T-helper 2 cell treated with Interferon-gamma antibody and Interleukin-4, amounts not matched to agents 5 μg/mL and 100 μg/mL, for 36 hours (primary cell): ENCODE measurements at places on chromosomes 1 and 21.

- no peak for DNase-seq
Measured at GRCh38 chr1:42340093-42340492, 5.1 kb upstream of the FOXJ3 start.

GRCh38 chr1:99465176-99465900 lies 180.6 kb upstream of the PALMD start:
- no peak for DNase-seq

GRCh38 chr1:235601104-235601503 lies 48.5 kb downstream of the GNG4 start:
- no peak for DNase-seq

GRCh38 chr1:160047111-160047991 lies 15.6 kb upstream of the PIGM start:
- no peak for DNase-seq

GRCh38 chr1:68198752-68199151 lies 33.6 kb downstream of the WLS start:
- no peak for DNase-seq

- DNase-seq, result peak; percentile 41
Measured at GRCh38 chr1:234602334-234603220, 7.4 kb downstream of the IRF2BP2 start.

DNA sequence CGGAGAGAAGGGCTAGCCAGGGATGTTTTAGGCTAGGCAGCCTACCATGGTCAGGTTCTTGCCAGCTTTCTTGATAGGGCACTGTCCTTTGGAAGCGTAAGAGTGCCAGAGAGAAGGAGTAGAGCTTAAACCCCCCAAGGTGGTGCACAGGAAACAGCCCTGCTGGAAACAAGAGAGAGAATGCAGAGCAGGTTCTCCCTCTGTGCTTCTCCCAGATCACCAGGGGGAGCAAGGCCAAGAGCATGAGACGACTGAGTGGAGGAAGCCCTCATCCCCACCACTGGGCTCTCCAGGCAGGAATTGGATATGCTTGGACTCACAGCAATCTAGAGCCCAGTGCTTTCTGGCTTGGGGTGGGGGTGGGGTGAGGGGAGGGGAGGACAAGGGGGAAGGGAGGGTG lies 49.8 kb downstream of the ATP2B4 start:
- no peak for DNase-seq

- DNase-seq, result no peak
Measured at GRCh38 chr1:55045430-55045829, 6.1 kb downstream of the PCSK9 start.

DNA sequence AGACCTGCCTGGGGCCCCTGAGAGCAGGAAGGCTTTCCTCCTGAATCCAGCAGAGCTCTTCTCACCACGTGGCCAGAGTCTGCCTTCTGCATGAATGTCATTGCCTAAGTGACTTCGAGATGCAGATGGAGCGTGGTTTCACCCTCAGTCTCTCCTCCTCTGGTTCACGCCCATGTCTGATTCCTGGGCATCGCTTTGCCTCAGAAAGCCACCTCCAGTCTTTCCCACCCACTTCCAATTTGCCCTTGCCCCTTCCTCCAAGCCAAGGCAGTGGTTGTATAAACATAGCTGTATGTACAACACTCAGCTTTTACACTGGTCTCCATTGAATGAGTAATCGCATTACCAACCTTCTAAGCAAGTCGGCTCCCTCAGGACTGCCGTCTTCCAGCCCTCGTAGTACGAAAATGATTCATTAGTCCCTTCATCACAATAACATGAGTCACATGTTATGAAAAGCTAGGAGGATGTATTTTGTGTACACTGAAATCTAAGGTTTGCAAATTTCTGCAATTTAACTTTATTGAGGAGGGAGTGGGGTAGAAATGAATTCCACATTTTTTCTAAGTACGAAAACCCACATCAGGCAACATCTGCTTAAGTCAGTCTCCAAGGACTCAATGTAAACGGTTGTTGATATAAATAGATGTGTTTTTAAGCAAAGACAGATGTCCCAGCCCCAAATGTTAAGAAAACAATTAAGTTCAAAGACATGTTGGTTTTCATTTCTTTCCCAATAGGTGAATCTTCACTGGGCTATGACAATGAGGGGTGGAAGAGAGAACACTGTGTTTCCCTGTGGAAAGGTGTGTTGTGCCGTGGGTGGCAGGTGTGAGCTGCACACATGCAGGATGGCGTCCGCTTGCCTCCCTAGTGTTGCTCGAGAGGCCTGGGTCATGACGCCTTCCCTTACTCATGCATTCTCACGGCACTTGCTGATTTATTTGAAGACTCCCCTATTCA lies 32.3 kb upstream of the ETS2 start:
- DNase-seq, result peak; percentile 57

DNA sequence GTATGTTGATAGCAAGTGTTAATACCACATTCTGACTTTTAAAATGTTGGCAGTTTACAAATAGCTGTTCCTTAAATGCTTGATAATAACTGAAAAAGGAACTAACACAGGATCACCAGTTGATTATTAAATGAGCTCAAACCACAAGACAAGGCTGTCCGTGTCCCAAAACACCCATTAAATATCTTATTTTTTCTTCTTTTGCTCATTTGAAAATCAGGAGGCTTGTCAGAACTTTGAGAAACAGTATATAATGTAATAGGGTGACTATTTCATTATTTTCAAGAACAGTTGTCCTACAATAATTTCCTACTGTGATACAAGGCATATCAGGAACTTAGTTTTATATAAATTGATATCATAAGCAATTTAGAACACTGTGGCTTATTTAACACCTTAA lies 2.7 kb downstream of the CDKN2C start:
- no peak for DNase-seq

DNA sequence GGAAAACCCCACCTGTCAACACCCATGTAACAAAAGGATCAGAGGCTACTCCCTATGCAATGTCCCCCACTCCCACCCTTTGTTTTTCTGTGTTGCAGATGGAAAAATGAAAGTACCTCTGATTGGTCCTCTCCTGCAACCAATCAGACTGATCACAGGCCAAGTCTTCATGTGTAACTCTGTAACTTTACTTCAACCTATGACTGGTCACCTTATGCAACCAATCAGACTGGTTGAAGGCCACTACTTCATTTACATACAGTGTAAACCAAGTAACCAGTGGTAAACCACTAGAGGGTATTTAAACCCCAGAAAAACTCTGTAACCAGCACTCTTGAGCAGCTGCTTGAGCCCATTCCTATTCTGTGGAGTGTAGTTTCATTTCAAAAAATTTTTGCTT lies 266.3 kb upstream of the OLFM3 start:
- DNase-seq, result no peak

DNA sequence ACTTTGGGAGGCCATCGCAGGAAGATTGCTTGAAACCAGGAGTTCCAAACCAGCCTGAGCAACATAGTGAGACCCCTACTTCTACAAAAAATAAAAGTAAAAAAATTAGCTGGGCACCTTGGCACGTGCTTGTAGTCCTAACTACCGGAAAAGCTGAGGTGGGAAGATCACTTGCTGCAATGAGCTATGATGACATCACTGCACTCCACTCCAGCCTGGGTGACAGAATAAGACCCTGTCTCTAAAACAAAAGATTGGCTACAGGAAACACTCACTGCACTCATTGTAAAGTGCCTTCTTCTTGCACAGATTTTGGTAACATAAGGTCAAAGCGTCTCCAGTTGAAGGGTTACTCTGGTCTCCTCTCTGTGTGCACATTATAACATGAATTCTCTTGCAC lies 305.7 kb downstream of the TM2D1 start:
- DNase-seq, result no peak

- no peak for DNase-seq
Measured at GRCh38 chr1:119279456-119280381, 88.9 kb upstream of the HAO2 start.

DNA sequence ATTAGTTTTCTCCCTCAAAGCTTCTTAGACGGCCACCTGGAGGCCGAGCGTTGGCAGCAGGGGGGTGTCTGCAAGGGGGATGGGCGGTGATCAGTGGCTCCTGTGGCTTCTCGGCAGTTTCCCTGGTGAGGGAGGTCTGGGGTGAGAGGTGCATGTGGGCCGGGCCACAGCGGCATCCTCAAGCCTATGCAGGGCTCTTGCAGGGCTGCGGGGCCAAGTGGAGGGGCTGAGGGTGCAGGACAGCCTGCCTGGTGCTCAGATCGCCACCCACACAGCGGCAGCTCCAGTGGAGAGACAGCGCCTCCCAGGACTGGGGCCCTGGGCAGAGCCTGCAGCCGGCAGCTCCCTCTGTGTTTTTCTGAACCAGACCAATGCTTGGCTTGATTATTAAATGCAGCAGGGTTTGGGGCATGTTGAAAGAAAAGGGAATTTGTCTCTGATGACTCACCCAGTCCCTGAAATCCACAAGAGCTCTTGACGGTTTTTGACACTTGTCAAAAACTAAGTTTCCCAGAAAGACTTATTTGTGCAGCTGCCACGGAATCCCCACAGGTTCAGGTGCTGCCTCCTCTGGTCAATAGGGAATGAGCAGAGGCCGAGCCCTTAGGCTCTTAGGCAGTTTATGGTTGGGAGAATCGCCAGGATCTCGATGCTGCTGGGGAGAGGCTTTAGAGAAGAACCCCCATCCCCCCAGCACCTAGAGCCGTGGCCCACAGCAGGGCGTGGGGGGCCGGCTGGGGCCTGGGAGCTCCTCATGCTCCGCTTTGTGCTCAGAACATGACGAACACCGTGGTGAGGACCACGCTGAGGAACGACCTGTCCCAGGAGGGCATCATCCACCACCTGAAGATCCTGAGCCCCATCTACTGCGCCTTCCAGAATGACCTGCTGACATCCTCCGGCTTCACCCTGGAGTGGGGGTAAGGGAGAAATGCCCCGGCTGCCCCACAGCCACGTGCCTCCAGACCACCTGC lies 54.7 kb downstream of the UMODL1 start:
- DNase-seq, result no peak

GRCh38 chr1:177411381-177411780 lies 240.6 kb downstream of the BRINP2 start:
- no peak for DNase-seq

DNA sequence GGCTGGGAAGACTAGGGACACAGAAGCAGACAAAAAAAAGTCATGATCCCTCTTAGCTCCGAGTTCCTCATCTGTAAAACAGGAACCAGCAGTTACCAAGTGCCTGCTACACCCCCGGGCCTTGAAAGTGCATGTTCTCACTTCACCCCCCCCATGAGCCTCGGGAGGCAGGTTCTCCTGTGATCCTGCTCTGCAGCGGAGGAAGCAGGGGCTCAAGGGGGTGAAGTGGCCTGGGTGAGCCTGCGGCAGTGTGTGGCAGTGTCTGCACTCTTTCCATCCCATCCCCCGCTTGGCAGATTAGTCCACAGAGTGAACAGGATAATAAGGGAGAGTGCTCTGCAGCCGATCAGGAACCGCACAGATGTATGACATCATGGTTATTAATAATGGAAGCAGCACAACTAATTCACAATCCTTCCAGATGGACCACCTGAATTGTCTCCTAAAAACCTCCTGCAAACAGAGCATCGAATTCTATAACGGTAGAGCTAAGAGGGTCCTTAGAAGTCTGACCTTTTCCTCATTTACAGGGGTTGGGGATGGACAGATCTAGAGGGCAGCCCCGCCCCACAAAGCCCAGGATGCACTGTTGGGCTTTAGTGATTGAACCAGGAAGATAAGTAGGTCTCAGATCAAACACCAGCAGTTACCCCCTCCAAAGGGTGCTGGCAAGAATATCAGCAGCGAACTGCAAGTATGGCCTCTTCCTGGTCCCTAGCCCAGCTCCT lies 174.1 kb upstream of the EDN2 start:
- DNase-seq, result no peak

DNA sequence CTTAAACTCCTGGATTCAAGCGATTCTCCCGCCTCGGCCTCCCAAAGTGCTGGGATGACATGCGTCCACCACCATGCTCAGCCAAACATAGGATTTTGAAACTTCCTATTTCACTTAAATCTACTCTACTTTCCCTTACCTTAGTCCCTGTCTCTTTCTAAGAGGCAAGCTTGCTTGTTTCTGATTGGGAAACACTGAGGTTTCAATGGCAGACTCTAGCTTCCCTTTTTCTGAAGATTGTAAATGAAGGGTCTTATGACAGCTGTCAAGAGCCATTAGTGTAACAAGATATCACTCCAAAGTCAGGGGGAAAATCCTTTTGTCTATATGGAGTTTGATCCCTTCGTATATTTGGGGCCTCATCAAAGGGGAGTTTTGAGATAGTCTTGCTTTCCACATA lies 23.5 kb upstream of the LMO4 start:
- DNase-seq, result no peak

GRCh38 chr1:59156051-59156450 lies 140.8 kb upstream of the FGGY start:
- DNase-seq, result no peak

GRCh38 chr1:24379733-24380315 lies 33.8 kb downstream of the STPG1 start:
- DNase-seq, result no peak

GRCh38 chr1:94096797-94097549 lies 24.0 kb downstream of the ABCA4 start:
- DNase-seq, result no peak

DNA sequence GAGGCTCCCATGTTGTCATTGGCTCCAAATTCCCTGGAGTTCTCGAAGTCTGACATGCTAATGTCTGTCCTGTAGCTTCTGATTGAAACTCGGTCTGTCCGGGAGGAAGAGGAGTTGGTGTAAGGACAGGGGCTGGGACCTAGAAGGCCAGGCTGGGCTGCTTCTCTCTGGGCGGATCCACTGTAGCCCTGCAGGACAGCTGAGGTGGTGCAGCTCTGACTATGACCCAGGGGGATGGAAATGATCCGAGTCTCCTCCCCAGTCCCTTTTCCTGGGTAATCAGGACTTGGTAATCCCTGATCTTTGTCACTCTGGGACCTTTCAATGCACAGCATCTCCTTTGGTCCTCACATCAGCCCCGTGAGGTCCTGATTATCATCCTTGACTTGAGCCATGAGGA lies 10.0 kb upstream of the FCMR start:
- no peak for DNase-seq
